ENCODE measurements at places on chromosomes 5 and 9.

GRCh38 chr9:33858423-33858822, 41.5 kb downstream of the UBE2R2 start:
- DNase-seq, result no peak

DNA sequence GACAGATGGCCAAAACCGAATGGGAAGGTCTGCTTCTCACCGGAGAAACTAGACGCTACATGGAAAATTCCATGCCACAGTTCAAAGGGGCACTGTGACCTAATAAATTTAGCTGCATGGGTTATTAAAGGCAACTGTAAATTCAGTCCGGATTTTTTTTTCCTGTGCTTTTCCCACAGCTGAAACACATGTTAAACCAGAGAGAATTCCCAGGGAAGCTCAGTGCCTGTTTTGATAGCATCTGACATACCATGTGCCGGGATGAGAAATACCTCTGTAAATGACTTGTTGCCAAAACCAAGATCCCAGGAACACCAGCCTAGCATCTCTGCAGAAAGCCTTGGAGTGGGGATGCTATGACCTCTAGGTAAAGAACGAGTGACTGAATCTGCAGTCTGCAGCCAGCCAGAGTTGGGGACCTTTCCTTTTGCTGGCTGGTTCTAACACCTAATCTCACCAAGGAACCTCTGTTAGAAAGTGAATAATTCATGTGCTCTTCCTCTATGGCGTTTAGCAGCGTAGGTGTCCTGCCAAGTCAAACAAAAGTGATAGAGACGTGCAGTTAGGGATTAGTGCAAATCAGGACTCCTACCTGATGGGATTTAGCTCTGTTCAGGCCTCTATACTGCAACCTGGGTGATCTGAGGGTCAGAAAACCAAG, 77.9 kb downstream of the SLIT3 start:
- peak; percentile 38 for DNase-seq

DNA sequence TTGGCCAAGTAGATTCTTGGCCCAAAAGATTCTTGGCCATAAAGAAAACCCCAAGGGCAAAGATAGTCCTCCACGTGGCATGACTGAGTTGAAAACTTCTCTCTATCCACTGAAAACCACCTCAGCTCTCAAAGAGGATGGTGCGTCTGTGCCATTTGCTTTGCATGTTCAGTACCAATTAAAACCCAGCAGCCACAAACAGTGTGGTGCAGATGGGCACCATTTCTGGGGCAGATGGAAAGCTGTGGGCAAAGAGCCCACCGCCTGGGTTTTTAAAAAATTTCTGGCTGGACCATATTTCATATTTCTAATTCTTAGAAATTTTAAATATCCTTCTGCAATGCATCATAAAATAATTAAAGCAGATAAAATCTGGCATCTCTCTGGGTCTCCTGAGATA, 84.5 kb upstream of the PUM3 start:
- DNase-seq, result no peak

GRCh38 chr5:130992095-130992494, 173.0 kb downstream of the HINT1 start:
- no peak for DNase-seq

DNA sequence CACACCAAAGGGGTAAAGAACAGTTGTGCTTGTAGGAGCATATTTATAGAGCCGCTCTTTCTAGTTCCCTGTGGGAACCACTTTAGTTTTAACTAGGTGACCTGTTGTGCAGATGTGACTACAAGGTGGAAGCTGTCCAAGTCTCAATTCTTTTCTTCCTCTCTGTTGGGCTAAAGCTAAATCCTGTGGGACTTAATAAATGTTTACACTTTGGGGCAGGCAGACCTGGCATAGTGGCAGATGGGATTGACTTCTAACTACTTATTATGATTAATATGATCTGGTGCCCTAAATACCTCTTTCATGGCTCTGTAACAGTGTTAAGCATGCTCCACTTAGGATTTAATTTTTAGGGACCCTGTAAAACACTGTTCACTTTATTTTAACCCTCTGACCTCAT, 265.3 kb downstream of the KCTD16 start:
- no peak for DNase-seq

GRCh38 chr5:96344678-96345577, 88.1 kb downstream of the PCSK1 start:
- DNase-seq, result peak; percentile 61

DNA sequence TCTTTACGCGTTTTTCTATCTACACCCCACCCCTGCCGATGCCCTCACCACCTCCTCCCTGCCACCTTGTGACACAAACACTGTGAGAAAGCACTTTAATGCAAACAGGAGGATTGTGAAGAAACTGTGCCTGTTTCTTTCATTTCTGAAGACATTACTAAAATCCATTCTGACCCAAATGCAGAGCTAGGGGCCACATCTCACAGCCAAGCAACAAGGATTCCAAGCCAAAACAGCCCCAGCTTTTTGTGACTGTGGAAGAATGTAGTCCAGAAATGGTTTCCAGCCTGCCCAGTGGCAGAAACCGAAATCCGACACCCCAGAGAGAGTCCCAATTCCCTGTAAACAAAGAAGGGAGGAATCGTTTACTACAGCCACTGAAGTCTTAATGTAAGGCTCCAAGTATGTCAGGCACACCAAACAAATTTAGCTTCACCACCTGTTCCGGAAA, 190.9 kb downstream of the TTC39B start:
- DNase-seq, result no peak

DNA sequence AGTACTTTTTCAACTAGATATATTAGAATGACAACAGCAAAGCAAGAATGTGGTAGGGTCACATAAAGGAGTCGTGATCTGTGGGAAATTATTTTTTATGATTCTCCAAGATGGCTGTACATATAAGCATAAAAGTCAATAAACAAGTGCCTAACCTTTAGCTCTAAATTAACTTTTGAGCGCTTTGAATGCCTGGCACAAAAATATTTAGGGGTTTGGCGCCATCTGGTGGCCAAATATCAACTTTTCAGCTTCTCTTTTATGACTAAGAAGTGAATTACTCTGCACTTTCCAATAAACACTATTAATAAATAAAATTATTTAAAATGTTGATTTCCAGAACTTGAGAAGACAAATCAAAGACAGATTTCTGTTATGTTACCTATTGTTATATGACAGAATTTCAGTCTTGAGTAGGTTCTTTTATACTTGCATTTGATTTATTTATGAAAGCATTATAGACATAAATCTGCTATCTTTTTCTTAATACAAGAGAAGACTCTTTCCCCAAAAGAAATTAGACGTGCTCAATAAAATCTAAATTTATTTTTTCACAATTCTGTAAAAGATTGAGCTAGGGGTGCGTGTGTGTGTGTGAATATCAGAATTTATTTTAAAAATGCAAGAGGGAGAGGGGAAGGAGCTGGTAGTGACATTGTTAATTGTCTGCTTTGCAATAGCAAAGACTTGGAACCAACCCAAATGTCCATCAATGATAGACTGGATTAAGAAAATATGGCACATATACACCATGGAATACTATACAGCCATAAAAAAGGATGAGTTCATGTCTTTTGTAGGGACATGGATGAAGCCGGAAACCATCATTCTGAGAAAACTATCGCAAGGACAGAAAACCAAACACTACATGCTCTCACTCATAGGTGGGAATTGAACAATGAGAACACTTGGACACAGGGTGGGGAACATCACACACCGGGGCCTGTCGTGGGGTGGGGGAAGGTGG, 36.7 kb upstream of the ARRDC3 start:
- DNase-seq, result peak; percentile 40

- no peak for DNase-seq
These were observed 100.9 kb downstream of the EBF1 start for GRCh38 chr5:158998793-158999325.

- peak; percentile 74 for DNase-seq
These were observed 6.8 kb upstream of the S1PR3 start for GRCh38 chr9:88984543-88984883.

Data from prostate gland (tissue), 2 donors.